GOT3 (cell line): ENCODE measurements at places on chromosomes 4 and X.

DNA sequence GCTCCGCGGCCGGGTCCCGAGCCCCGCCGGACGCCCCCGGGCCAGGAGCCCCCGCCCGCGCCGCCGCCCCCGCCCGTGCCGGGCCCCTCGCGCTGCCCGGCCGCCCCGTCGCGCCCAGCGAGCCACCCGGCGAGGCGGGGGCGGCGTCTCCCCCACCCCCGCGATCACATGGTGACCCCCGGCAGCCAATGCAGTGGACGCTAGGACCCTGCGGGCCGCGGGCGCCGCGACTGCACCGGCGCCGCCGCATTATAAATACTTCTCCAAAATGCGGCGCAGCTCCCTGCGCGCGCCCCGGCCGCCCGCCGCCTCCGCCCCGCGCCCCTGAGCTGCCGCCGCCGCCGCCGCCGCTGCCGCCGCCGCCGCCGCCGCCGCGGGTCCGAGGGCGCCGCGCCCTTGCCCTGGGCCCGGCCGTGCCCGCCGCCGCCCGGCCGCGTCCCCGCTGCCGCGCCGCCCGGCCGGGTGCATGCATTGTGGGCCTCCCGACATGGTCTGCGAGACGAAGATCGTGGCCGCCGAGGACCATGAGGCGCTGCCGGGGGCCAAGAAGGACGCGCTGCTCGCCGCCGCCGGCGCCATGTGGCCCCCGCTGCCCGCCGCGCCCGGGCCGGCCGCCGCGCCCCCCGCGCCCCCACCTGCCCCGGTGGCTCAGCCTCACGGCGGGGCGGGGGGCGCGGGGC lies at the start of gene NAT8L:
Gene NAT8L, plus strand, starts transcription at position 282 of the 680 bp plus-strand sequence. Its CDS starts 185 bp downstream, at position 467.
- no peak for DNase-seq

DNA sequence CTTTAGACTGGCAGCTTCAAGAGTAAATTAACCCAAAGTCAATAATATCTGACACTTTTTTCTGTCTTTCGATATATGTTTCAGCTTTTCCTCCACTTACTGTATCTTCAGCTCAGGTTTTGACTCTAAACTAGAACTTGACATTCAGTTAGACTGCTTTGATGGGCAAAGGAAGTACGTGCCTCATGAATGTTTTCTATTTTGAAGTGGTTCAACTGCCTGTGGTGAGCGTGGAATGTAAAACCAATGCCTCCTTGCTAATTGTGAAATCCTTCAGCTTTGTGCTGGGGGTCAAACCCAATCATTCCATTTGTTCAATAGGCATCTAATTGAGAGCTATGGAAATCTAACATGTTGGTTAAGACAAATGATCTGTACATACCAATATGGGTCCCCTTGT lies 857.0 kb upstream of the HTR2C start:
- DNase-seq: no peak

- DNase-seq: no peak
Observed at GRCh38 chrX:23904096-23904495, 3.6 kb downstream of the APOO start.

- DNase-seq: no peak
Observed at GRCh38 chrX:12956704-12957534, 18.0 kb upstream of the TMSB4X start.
